ENCODE measurements at places on chromosomes 1 and 21.
A peak's percentile ranks its signal among the peaks of the same experiment; 100 is the strongest.

GRCh38 chr1:160605205-160605604, 25.9 kb upstream of the CD84 start:
- DNase-seq, result no peak

- peak; percentile 67 for DNase-seq
Measured at GRCh38 chr1:174262349-174263241, 103.3 kb downstream of the RABGAP1L start.

- DNase-seq, result no peak
Measured at GRCh38 chr1:181423301-181423918, 59.9 kb upstream of the CACNA1E start.

DNA sequence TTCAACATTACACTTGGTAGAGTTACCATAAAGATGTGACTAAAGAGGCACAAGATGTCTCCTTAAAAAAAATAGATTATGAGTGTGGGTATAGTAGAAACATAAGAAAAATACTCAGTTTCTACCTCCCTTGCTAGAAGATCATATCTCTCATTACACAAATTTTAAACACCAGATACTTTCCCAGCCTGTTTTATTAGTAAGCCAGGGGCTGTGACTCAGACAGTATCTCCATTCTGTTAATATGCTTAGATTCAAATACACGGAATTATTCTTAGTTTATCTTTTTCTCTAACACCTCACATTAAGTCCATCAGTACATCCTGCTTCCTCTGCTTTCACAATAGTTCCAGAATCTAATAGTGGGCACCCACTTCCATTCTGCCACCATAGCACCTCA, 561.8 kb upstream of the ADAMTS5 start:
- DNase-seq, result no peak

DNA sequence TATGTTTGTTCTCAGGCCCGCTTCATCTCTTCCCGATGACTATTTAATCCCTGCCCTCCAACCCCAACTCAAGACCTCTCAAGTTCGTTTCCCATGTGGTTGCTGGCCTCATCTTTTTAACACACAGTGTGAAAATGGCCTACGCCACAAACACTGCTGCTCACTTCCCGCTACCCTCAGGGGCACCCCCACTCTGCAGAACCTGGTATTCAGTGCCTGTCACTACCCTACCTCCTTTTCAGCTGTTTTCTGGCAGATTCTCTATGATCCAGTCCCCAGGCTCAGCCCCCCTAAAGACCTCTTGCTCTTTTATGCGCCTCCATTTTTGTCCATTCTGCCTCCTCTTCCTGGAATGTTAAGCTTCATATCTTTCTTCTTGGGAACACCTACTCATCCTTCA, 152.6 kb upstream of the C1orf174 start:
- DNase-seq, result no peak

DNA sequence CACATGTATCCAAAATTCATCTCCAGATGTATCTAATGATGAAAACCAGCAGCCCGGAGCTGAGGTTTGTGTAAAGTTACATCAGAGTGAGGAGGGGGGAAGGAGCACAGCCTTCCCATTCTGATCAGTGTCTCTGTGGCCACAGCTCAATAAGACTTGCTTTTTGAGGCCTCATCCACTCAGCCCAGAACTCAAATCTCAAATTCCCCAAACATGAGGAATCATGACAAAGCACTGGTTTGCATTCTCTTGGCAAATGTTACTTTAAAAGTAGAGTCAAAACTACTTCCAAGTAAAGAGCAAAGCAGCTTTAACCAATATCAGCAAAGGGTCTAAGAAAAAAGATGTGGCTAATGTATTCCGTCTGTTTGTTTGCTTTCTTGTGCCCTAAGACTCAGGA, 30.9 kb downstream of the CCN1 start:
- DNase-seq, result no peak

DNA sequence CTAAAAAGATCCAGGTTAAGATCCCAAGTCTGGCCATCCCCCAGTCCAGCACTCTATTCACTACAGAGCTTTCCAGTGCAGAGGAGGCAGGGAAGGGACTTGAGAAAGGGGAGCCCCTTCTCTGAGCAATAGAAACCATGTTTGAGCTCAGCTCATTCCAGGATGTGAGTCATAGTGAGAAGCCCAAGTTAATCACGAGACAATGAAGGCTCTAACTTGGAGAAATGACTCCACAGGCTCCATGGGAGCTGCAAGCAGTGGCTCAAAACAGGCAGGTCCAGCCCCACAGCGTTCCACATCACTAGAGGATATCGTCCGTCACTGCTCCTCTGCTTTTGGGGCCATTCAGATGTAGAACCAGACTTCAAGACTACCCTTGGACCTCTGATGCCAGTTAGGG, 59.1 kb downstream of the CAMK2N1 start:
- no peak for DNase-seq

- no peak for DNase-seq
Measured at GRCh38 chr1:233215135-233215760, 80.3 kb downstream of the PCNX2 start.

DNA sequence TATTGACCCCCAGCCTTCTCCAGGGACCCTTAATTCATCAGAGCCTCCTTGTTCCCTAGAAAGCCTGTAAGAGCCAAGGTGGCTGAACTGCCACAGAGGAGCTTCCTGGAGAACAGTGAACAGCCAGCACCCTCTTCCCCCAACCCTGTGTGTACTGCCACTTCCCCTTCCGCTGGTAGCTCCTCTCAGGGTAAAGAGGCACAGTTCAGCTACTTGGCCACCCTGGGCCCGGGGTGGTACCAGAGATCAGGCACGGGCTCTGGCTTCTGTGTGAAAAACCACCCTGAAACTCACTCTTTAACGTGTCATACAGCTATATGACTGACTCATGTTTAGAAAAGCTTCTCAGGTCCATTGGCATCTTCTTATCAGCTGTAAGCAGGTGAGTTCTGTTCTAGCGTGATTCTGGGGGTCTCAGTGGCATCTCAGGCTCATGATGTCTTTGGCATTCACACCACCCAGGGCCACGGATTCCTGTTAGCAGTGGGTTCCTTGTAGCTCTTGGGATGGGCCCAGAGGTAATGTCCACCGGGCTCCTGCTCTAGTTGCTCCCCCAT, 22.4 kb downstream of the ARMH1 start:
- DNase-seq, result no peak

- DNase-seq, result no peak
Measured at GRCh38 chr1:245526141-245526540, 371.4 kb downstream of the KIF26B start.

- DNase-seq, result peak; percentile 26
Measured at GRCh38 chr1:17199267-17200044, 5.5 kb upstream of the PADI1 start.

GRCh38 chr1:53449021-53449420, 10.2 kb upstream of the DMRTB1 start:
- no peak for DNase-seq

DNA sequence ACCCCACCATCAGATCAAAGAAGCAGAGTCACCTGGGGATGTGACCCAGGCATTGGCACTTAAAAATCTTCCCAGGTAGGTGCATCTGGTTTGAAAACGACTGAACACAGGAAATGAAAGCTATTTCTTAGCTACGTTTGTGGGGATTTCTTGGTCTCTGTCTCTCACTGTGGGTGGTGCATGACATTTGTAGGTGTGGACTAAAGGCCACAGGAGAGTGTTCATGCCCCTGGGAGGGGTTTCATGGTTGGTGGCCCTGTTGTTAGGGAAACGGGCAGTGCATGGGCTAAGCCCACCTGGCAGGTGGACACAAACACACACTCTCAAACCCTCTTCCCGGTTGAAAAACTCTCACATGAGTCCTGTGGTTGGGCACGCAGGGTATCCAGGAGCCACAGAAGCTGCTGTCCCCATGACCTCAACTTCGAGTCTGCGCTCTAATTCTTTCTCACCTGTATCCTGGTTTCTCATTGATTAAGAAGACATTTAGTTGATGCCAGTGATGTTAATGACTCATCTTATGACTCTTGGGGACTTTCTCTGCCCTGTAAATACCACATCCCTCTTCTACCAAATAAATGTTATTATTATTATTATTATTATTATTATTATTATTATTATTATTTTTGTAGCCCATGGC, 119.4 kb downstream of the MRPS6 start:
- no peak for DNase-seq

DNA sequence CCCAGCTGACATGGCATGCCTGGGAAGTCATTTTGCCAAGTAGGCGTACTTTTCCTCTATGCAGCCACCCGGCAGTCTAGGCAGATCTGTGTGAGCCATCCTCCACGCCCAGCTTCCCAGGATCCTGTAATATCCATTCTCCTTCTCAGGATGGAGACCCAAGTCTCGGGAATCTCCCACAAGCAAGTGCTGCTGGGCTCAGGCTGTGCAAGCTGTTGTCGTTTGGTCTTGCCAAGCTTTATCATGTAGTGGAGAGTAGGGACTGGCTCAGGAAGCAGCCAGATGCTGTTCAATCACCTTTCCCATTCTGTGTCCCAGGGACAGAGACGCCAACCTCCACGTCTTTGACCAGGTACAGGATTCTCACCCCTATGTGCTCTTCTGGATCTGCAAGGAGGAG, 191.1 kb upstream of the TMEM51 start:
- DNase-seq, result no peak

- DNase-seq, result no peak
Measured at GRCh38 chr1:192601567-192601966, 26.0 kb downstream of the RGS1 start.

DNA sequence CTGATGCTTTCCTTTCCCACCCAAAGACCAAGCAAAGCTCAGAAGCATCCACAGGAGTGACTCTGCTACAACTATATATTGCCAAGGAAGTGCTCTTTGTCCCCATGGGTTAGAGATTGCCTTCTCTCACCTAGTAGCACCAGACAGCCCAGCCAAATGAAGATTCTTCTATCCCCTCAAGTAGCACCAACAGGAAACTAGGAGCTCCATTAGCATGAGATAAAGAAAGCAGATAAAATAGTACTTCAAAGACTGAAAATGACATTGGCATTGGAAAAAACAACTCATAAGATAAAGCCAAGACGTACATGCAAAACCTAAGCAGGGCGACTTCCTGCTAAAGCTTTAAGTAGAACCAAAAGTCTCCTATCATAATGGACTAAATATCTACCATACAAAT, 871.5 kb downstream of the AMY1C start:
- DNase-seq, result no peak

- DNase-seq, result no peak
Measured at GRCh38 chr1:226677027-226678020, 61.8 kb downstream of the ITPKB start.

- no peak for DNase-seq
Measured at GRCh38 chr21:40466893-40467483, 380.0 kb downstream of the DSCAM start.

- DNase-seq, result no peak
Measured at GRCh38 chr1:166933140-166933539, 42.2 kb downstream of the ILDR2 start.

GRCh38 chr1:16245476-16246196, 8.7 kb upstream of the CPLANE2 start:
- DNase-seq, result no peak

- no peak for DNase-seq
Measured at GRCh38 chr1:68141071-68142021, 90.9 kb upstream of the DIRAS3 start.
